ENCODE measurements at places on chromosomes 6 and 20.

- no peak for DNase-seq
Measured at GRCh38 chr6:15304337-15305042, 58.6 kb downstream of the JARID2 start.

DNA sequence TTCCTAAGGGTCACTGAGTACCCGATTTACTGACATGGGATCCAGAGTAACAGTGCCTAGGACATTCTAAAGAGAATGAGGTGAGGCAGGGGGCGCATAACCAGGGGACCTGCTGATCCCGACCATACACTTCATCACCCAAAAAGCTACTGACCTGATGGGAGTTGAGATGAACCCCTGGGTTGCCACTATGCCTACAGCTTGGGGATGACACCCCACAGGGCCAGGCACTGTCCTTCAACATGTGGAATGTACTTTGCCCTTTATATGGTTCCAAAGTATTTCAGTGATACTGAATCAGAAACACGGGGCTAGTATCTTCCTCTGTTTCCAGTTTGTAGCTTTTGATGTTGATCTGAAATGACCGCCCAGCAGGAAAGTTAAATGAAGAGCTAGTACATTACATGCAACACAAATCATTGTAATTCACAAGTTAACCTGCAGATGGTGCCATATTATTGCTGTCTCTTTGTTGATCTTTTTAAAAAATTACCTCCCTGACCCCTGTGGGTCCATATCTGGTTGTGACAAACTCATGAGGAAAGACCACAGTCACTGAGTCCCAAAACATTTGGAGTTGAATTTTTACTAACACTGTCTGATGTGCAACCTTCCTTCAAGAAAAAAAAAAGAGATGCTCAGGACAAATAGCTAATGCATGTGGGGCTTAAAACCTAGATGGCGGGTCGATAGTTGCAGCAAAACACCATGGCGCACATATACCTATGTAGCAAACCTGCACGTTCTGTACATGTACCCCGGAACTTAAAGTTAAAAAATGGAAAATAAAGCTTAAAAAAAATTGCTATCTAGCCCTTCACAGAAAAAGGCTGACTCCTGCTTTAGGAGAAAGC lies 42.7 kb upstream of the GCNT2 start:
- peak; percentile 73 for DNase-seq

- DNase-seq: no peak
Measured at GRCh38 chr6:4472969-4473642, 303.1 kb upstream of the CDYL start.

DNA sequence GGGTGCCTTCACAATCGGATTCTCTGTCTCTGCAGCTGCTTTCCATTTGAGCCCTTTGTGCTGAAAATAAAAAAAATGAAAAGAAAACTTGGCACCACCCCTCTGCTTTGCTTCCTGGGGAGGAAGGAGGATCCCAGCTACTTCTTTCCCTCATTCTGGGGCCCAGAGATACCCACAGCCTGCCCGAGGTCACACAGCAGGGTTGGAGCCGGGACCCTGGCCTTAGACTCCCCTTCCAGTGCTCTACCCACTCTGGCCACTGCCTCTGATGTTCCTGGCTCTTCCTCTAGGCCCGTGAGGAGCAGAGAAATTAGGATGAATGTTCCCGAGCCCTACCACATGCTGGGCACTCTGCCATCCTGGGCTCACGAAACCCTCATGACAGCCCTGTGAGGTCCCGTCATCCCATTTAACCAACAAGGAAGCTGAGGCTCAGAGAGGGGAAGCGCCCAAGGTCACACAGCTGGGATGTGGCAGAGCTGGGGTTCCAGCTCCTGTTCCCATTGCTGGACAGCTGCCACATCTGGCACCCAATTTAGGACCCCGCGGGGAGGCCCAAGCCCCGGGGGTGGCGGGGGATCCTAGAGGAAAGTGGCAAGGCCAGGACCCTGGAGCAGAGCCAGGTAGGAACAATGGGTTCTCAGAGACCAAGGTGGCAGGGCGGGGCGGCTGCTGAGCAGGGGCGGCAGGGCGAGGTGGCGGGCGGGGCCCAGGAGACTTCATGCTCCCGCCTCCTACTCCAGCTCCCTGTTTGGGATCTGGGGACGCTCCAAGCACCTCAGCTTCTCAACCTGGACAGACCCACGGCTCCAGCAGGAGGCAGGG lies 76.6 kb downstream of the CEBPB start:
- no peak for DNase-seq

GRCh38 chr6:71402096-71402495 lies 113.5 kb downstream of the OGFRL1 start:
- DNase-seq: no peak

DNA sequence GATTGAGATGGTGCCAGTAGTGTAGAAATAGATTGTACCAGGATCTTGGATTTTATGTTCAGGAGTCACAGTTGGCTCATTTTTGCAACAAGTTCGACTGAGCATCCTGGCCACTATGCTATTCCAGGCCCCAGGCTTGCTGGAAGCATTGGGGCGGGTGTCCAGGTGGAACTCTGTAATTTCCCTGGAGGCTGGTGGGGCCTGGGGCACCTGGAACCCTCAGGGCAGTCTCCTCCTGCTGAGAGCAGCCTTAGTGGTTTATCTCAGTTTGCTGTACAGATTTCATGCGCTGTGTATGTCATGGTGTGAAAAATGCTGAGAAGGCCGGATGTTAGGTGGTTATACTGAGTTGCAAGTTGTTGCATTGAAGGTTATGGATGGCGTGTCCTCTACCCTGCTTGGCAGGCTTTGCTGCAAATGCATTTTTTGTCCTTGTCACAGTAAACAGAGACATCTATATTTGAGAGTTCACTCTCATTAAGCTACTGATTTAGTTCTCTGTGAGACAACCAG lies 135.1 kb upstream of the MYLIP start:
- DNase-seq: no peak

DNA sequence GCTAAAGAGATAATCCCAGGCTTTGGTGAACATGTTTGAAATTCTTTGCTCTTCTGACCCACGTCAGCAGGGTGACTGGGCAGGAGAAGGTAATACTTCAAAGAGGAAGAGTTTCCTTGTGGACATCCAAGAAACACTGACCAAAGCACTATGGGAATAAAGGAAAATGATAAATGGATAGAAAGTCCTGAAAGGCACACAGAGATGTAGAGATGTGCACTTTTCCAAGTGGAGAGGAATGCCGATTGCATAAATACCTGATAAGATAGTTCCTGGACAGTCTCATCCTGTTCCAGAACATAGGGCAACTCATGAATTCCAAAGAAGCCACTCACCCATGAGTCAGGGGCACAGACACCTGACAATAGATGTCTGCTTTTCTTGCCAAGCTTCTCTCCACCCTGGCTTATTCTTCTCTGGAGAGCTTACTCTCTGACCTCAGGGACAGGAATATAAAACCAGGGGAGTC lies 191.3 kb upstream of the FOXA2 start:
- no peak for DNase-seq

GRCh38 chr20:46312945-46313861 lies 4.9 kb upstream of the CDH22 start:
- no peak for DNase-seq

DNA sequence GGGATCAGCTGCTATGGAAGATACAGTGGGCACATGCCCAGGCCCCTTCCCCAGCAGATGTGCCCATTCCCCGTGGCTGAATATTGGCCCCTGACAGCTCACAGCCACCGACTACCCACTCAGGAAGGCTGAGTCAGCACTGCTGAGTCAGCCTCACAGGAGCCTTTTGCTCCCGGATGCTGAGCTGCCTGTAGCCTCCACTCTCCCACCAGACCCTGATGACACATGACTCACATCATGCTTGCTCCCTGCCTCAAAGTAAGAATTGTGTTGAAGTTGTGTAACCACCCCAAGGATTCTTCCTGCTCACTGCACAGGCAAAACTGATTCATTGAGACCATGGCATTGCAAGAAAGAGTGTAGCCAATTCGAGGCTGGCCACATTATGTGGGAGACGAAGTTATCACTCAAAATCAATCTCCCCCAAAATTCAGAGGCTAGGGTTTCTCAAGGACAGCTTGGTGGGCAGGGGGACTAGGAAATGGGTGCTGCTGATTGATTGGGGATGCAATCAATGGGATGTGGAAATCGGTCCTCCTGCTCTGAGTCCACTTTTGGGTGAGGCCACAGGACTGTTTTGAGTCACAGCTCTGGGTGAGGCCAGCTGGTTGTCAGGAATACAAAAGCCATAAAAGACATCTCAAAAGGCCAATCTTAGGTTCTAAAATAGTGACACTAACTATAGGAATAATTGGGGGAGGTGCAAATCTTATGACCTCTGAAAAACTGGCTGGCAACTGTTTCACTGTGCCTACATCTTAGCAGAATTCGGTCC lies 556.6 kb upstream of the CDH4 start:
- DNase-seq: peak; percentile 93
